ENCODE measurements at places on chromosomes 7 and 10.

DNA sequence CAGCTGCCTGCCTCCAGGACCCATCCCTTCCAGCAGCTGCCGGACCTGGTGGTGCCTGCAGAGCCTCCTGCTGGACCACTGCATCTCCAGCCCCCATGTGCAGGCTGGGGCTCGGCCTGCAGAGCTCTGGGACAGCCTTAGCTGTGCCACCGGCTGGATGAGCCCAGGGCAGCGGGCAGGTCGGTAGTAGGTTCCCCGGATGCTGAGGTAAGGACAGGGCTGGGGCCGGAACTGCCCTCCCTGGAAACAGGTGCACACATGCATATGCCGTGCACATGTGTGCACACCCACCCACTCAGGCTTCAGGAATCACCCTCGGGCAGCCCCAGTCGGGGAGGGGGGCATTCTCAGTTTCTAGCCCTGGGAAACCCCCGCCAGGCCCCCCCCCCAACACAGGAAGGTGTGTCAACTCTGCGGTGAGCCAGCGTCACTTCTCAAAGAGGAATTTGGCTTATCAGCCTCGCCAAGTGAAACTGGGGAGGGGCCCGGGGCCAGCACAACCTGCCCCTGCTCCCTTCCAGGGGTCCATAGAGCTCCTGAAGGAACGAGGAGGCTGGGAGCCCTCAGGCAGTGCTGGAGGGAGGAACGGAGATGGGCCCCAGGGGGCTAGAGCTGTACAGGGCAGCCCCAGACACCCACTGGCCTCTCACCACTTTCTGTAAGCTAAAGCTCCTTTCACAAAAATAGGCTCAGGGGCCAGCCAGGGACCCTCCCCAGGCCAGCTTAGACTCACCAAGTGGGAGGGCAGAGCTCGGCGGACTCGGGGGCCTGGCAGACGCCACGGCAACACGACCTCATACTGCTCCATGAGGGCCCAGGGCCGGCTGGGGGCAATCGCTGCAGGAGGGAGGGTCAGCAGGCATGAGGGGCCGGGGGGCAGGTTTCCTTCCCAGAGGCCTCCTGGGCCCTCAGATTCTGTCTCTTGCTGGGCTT lies 1.7 kb downstream of the ADAM8 start:
- DNase-seq = peak; percentile 87

DNA sequence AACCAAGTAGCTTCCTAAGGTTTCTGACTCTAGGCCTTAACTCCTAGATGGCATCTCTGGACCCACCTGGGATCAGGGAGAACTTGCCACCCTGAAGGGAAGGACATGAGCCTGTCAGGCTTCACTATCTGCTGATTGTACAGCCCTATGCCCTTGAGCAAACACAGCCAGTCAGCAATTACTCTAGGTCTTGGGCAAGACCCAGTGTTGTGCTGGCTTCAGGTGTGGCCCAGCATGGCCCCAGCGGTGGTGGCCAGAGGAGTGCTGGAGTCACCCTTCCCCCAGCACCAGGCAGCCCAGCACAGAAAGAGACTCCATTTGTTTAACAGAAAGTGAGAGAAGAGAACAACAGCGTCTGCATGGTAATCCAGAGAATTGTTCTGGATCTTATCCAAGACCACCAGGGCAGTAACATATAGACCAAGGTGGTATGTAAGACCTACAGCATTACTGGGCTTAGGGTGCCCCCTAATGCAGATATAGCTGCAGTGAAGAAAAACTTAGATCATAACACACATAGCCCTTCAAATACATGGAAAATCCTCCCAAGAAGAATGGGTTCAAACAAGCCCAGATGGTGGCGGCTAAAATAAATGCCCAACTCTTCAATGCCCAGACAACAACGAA lies 207.7 kb downstream of the MAGI2 start:
- no peak for DNase-seq

DNA sequence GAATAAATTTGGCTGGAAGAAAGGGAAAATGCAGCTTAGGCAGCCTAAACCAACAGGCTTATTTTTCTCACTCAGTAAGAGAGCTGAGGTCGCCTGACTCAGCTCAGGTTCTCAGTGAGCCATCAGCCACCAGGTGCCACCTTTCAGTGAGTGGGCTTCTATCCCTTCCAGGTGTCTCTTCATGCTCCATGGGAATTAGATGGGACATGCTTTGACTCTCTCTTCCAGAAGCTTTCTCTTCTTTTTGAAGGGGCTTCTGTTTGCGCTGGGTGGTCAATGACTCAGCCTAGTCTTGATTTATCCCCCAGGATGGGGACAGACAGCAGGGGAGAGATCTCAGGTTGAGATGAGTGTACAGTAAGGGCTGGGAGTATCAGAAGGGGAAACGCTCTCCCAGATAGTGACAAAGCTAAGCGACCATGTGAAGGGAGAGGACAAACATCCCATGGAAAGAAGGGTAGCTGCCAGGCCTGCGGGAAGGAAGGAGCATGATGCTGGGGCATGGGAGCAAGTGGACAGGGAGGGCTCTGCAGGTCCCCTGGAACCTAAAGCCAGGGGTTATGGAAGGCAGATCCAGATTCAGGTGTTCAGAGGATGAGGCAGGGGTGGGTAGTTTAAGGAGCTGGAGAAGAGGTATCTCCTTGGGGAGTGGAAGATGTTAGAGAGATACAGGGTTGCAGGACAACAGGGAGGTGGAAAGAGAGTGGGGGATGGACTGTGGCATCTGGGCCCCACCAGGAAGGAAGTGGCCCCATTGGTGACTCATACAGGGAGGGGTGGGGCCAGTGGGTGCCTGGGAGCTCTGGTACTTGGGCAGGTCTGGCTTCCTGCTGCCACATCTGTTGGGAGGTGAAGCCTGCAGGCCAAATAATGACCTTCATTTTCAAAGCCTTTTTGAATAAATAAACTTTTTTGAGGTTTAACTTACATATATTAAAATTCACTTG lies 32.5 kb downstream of the OGDH start:
- peak; percentile 90 for DNase-seq

GRCh38 chr7:137960020-137960419 lies 41.9 kb downstream of the CREB3L2 start:
- no peak for DNase-seq

- no peak for DNase-seq
Observed at GRCh38 chr7:125592331-125592730, 662.7 kb upstream of the POT1 start.

DNA sequence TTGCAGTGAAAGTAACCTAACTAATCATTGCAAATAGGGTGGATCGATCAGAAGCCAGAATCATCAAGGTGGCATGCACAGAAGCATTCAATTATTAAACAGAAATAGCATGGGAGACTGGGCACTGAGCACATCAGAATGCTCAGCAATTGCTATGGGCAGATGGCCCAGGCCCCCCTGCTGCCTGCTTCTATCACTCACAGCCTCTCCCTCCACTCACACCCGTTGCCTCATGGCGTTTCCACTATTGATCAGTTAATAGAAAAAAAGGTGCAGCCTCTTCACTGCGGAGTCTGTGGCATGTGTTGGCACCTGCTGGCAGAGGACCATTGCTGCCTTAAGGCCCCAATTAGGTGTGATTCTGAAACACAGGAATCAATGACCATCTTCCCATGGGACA lies 11.2 kb upstream of the HTR5A start:
- DNase-seq = no peak

DNA sequence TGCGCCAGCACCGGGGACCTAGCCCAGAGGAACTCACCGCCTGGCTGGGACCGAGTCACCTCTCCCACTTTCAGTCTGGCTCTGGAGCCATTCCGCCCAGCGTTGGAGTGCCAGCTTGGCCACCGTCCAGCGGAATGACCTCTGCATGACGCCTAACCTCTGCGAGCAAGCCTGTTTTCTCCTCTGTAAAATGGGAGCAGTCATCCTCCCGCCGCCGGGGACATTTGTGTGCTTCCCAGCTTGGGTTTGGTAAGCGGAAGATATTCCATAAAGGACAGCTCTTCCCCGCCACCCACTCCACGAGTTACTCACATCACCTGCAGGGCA lies 1.3 kb upstream of the ZCCHC24 start:
- no peak for DNase-seq

DNA sequence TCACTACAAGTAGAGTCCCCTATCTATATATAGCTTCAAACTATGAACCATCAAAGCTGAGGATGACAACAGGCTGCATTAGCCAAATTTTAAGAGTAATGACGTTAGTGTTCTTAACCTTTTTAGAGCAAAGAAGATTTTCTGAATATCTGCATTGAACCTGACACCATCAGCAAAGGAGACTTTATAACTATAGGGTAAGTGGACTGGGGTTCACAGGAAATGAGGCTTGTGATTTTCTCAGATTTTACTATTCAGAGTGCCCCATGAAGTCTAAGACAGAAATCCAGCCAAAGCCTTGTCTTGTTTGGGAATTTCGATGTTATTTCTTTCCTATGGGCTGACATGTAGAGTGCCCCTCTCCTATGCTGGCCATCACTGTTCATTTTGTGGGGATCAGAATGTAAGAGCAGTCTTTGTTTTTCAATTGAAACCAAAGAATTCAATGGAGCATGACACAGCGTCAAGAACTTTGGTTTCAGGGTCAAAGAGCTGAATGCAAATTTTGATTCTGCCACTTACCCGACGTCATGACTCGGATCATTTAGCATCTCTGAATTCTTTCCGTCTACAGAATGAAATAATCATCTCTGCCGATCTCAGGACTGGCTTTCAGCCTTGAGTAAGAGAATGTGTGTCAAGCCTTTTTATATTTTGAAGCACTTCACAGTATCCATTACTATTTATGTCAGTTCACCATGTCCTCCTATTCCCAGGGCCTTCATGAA lies 52.7 kb downstream of the DENND11 start:
- DNase-seq = no peak

- DNase-seq = peak; percentile 18
Observed at GRCh38 chr10:58335306-58336005, 650 bp downstream of the UBE2D1 start.
